NCI-H526 treated with DMSO at 0.1 percent for 48 hours (cell line): ENCODE measurements at places on chromosomes 7 and 10.

GRCh38 chr10:15960277-15960676 is 100.0 kb upstream of the MINDY3 start:
- DNase-seq, result no peak

DNA sequence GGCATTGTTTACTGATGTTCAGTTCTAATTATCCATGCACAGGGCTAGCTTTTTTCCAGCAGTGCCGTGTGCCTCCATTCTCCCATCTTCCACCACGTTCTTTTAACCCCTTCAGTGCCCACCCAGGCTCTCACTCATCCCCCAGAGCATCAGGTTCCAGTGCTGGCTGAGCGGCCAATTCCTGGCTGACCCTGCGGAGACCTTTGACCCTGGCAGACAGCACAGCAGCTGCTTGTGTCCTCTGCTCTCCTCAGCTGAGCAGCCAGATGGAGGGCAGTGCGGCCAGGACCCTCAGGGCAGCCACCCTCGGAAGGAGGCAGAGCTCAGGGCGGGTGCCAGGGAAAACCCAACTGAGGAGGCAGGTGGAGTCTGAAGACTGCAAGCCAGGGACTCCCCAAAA is 48.4 kb downstream of the ZNF503 start:
- no peak for DNase-seq

DNA sequence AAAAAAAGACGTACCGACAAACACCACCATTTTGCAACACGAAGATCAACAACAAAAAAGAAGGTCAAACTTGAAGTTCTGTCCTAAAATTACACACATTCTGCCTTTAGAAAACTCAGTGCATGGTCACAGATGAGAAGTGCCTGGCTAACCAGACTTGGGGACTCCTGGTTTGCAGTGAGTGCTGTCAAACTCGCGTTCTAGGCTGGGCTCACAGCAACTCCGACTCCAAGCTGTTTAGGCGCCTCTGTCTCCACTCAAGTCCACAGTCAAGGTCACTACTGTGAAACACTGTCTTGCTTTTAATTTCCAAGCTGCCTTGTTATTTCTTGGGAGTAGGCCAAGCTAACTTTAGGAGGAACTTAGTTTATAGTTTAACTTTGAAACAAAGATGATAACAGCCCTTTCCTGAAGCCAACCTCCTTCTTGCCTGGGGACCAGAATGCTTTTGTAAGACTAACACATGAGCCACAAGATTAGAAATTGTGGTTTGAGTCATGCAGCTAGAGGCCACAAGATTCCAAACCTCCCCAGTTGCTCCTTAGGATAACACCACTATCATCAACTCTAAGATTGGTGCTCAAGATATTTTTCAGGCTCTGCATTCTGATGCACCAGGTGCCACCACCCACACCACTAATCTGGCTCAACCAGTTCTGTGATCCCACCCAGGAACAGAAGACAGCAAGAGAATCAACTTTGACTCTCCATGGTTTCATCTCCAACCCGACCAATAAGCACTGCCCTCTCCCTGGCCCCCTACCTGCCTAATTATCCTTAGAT is 1.1 kb upstream of the DNAAF5 start:
- DNase-seq, result no peak

- no peak for DNase-seq
These were observed 226.8 kb downstream of the CDC14C start for GRCh38 chr7:49151146-49151545.

DNA sequence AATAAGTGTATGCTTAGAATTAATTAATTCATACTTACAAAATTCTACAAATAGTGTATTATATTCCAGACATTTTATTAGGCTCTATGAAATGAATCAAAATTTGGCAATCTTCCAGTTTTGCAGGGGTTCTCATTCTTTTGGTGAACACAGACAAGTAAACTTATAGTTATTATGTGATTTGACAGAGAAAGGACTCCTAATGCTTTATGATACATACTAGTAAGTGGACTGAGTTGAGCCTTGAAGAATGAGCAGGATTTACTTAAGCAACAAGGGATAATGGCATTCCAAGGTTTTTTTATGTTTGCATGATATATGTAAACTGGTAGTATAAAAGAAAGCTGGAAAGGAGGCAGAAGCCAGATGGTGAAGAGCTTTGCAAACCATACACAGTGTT is 145.7 kb upstream of the FERD3L start:
- no peak for DNase-seq
